ENCODE measurements at places on chromosomes 13 and 19.

GRCh38 chr19:3357271-3357991 lies 9.0 kb upstream of the NFIC start:
- DNase-seq, result peak; percentile 40

DNA sequence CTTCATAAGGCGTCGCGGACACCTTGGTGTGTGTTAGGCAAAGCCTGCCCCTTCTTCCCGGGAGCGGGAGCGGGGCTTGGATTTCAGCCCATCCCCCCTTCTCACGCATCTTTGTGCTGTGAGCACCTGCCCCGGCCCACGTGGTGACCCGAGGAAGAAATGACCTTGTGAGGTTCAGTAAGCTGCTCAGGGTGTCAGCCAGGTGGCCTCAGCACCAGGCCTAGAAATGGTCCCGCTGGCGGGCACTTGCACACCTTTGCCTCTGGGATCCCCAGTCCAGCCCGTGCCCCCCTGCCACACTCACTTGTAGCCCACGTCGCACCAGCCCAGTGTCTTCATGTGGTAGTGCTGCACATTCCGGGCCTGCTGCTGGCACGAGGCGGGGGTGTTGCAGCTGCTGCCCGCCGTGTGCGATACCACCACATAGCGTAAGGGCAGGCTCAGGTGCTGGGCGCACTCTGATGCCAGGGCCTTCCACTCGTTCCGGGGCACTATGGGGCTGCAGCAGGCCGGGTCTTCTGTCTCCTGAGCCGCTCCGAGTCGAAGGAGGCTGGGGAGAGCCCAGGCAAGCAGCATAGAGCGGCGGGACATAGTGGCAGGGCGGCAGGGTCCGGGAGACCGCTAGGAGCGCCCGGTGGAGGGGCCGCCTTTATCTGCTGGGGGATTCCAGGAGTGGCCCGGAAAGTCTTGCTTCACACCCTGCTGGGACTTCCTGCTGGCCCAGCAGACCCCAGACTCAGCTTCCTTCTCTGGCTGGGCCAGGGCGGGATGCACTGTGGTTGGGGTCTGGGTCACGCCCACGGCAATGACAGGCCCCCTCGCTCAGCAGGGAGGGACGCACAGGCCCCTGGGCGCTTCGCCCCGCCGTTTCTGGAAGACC lies at the start of gene PGLYRP1:
Gene PGLYRP1, minus strand, starts transcription at position 623 of the 880 bp plus-strand sequence. Its CDS starts 32 bp downstream, at position 591.
- DNase-seq, result no peak

GRCh38 chr13:48514793-48515192 lies 18.1 kb downstream of the RCBTB2 start:
- no peak for DNase-seq

- no peak for DNase-seq
These were observed 16.2 kb upstream of the IFT88 start for GRCh38 chr13:20550799-20551198.

Measured in stimulated activated naive CD8-positive, alpha-beta T cell treated with anti-CD3 and anti-CD28 coated beads, Interleukin-15, Interleukin-2, amounts not matched to agents 100 U/mL and 50 U/mL, for 24 hours (primary cell).